ENCODE measurements at places on chromosomes 11 and 22.
A peak's percentile ranks its signal among the peaks of the same experiment; 100 is the strongest.

GRCh38 chr11:40241524-40242051 is 1217.9 kb downstream of the LRRC4C start:
- no peak for DNase-seq

DNA sequence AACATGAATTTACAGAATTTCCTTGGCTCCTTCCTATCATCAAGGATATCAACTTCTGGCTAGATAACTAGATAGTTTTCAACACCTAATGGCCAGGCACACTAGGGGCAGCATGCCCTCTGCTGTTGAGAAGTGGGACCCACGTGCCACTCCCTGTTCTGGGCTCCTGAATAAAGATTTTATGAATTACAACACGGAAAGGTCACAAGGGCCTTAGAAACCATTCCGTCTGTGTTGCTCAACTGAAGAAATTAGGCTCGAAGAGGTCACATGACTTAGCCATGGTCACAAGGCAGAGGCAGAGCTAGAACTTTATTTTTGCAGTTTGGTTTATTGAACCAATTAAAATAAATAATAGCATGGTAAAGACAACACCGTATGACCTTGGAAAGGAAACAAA is 36.0 kb downstream of the PRCP start:
- DNase-seq: no peak

GRCh38 chr11:95104856-95105255 is 15.2 kb downstream of the ENDOD1 start:
- DNase-seq: no peak

DNA sequence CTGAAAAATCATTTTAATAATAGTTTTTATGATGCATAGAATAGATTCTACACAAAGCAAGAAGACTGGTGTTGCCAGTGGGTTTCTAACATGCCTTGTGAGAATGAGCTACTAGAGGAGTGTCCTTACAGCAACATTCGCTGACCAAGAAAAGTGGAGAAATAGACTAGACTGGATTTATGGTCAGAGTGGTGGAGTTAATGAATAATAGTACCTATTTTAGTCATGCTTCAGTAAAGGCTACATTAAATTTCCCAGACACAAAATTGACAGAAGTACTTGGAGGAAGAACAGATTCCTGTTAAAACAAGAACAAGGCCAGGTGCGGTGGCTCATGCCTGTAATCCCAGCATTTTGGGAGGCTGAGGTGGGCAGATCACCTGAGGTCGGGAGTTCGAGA is 539.2 kb downstream of the ETS1 start:
- no peak for DNase-seq

DNA sequence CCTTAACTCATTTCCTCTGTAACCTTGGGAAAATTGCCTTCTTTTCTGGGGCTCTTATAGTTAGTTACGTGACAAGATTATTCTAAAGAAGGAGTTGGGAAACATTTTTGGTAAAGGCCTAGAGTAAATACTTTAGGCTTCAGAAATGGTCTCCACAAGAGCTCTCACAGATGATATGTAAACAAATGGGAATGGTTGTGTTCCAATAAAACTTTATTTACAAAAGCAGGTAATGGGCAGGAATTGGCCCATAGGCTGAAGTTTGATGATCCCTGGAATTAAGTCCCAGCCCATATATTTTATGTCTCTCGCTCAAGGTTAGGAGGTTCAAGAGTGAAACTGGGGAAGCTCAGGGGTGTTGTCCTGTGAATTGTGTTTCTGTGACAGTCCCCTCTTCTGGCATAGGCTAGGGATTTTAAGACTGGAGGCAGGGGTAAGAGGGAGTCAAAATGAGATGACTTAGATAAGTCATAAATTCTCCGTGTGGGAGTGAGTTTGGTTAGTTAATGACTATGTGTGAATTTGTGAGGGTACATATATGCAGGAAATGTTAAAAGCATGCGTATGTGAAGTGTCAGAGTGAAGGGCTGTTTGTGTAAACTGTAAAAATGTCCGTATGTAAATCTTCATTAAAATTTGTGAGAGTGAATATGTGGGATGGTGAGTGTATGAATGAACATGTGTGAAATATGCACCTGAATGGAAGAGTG is 7.4 kb upstream of the OR52B4 start:
- no peak for DNase-seq

DNA sequence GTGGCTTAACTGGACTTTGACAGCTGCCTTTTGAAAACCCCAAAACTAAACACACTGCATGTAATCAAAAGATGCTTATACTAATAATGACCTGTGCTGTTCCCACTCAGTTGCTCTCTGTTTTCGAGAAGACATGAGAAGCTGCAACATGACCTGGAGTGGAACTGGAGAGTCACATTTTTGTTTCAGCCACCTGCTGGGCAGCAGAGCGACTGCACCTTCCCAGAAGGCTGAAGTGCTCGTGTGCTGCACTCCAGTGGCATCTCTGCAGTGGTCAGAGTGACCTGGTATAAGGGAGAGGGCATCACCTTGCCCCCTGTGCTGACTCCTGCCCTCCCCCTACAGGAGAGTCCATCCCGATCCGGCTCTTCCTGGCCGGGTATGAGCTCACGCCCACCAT is 8.6 kb downstream of the THYN1 start:
- no peak for DNase-seq

DNA sequence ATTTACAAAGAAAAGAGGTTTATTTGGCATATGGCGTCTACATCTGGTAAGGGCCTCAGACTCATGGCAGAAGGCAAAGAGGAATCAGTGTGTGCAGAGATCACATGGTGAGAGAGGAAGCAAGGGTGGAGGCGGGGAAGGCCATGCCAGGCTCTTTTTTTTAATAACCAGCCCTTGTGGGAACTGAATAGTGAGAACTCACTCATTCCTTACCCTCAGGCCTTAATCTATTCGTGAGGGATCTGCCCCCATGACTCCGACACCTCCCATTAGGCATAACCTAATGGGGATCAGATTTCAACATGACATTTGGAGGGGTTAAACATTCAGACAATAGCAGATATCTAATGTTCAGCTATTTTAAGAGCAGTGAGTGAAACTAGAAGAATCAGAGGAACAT is 55.7 kb downstream of the ATM start:
- DNase-seq: no peak

DNA sequence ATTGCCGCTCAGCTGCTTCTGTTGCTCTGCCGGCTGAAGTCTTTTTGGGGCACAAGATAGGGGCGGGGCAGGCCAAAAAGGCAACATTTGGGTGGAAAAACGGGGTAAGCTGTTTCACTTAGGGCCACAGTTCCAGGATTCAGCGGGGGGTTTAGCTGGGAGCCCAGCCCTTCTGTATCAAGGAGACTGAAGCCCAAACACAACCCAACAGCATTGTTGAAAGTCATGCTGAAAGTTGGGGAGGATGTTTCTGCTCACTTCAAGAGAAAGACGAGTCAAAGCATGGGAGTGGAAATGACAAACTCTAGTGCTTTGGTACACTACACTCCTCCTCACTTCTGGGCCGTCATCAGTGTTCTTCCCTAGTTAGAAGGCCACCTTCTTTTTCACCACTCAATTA is 56.1 kb upstream of the GNAZ start:
- DNase-seq: no peak

DNA sequence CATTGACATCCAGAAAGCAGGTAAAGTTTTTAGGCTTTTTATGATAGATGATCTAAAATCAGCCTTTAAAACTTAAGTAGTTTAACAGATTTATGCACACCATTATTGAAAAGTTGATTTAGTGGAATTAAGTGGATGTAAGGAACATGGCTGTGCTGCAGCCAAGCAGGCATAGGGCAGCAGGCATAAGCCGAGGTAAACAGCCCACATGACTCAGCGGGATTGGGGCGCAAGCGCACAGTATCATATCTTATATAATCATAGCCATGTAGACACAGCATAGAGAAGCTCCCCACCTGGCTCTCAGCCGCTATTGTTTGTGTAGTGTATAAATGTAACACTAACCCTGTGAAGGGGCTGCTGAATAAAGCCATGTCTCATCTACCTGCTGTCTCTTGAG is 157.5 kb downstream of the WNT11 start:
- DNase-seq: no peak

GRCh38 chr11:60756307-60757032 is at the start of gene MS4A15:
Gene MS4A15, plus strand, starts transcription at chr11:60756867. Its CDS starts 6,867 bp downstream, at chr11:60763734.
- DNase-seq: no peak

GRCh38 chr11:132471466-132471865 is 1060.8 kb downstream of the OPCML start:
- no peak for DNase-seq

- no peak for DNase-seq
Observed at GRCh38 chr11:122085712-122086111, 30.3 kb downstream of the BLID start.

GRCh38 chr11:60972182-60973030 is 926 bp downstream of the CD6 start:
- DNase-seq: no peak

DNA sequence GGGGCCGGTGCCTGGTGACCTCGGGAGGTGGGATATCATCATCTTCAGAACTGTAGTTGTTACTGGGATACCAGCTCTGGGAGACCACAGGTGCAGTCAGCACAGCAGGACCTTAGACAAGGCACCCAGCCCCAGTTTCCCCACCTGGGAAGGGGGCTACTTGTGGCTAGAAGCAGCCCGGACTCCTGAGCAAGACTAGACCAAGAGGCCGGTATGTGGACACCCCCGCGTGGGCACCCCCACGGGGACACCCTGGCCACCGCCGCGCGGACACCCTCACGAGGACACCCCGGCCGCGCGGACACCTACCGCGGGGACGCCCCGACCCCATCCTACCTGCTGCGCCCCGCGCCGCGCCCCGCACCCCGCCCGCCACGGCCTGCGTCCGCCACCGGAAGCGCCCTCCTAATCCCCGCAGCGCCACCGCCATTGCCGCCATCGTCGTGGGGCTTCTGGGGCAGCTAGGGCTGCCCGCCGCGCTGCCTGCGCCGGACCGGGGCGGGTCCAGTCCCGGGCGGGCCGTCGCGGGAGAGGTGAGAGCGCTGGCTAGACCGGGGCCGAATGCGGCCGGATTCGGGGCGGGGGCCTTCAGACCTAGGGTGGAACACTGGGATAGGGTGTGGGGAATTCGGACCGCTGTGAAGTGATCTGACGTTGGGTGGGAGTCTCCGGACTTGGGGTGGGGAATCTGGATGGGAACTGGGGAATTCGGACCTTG is at the start of the genes COMT and TXNRD2:
Gene COMT, plus strand, starts transcription at position 408 of the 718 bp plus-strand sequence. CDS start 20,755 bp downstream, outside the sequence.
Gene TXNRD2, minus strand, starts transcription at position 454 of the 718 bp plus-strand sequence. Its CDS starts 15 bp downstream, at position 439.
- no peak for DNase-seq

- peak; percentile 80 for DNase-seq
Observed at GRCh38 chr11:43358801-43359421, at the start of gene TTC17. Gene TTC17, plus strand, starts transcription at chr11:43358920. Its CDS starts 35 bp downstream, at chr11:43358955.

DNA sequence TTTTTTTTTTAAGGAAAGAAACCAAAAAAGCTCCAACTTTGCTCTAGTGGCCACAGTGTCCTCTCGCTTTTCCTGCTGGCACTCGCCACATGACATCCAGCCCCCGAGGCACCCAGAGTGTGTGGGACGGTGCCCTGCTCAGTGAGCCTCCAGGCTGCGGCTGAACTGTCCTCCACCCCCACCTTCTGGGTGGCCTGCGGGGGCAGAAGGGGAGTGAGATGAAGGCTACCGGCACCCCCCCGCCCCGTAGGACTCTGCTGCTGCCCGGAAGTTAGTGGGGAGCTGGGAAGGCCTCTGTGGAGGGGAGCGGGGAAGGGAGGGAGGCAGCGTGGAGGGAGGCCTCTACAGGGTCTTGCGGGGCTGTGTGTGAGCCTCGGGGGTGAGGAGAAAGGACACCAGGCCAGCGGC is 264.4 kb downstream of the CTTN start:
- no peak for DNase-seq

- no peak for DNase-seq
Observed at GRCh38 chr22:37187552-37187890, 526 bp downstream of the C1QTNF6 start.

DNA sequence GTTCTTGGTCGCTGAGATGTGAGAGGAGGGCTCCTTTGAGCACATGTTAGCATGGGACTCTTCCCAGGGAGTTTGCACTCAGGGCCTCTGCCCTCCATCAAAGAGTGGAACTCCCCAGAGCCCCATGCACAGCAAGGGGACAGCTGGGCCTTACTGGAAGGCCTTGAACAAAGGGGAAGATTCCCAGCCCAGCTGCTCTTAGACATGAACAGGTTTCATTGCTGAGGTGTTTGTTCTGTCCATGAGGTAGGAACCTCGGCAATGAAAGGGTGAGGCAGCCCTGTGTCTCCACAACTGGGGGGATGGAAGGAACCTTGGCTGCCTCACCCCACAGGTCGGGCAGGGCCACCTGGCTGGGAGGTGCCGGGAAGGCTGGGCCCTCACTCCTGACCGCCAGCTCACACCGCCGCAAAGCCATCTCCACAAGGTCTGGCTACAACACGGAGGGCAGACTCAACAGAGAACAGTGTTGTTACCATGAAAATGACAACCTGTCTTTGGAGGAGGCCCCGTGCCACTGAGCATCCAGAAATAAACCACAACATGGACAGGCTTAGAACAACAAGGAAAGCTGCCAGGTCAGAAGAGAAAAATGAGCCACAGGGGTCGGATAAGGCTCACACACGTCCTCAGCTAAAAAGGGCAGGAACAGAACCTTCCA is 3.2 kb downstream of the DERL3 start:
- DNase-seq: no peak

DNA sequence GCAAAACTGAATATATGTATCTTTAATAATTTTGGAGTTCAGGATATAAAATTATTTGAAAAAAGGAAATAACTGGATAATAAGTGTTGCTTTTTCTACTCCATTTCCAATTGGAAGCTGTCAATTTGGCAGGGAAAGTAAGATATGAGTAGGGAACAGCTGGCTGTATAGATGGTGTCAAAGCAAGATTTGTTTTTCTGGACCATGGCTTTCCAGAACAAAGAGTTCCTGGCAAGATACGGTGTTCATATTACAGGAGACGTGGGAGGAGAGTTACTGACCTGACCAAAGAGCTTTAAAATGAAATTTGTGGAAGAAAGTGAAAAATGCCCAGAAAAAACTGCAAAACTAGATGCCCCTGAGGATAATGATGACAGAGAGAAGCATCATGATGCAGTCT is 442.7 kb upstream of the KIRREL3 start:
- DNase-seq: no peak

DNA sequence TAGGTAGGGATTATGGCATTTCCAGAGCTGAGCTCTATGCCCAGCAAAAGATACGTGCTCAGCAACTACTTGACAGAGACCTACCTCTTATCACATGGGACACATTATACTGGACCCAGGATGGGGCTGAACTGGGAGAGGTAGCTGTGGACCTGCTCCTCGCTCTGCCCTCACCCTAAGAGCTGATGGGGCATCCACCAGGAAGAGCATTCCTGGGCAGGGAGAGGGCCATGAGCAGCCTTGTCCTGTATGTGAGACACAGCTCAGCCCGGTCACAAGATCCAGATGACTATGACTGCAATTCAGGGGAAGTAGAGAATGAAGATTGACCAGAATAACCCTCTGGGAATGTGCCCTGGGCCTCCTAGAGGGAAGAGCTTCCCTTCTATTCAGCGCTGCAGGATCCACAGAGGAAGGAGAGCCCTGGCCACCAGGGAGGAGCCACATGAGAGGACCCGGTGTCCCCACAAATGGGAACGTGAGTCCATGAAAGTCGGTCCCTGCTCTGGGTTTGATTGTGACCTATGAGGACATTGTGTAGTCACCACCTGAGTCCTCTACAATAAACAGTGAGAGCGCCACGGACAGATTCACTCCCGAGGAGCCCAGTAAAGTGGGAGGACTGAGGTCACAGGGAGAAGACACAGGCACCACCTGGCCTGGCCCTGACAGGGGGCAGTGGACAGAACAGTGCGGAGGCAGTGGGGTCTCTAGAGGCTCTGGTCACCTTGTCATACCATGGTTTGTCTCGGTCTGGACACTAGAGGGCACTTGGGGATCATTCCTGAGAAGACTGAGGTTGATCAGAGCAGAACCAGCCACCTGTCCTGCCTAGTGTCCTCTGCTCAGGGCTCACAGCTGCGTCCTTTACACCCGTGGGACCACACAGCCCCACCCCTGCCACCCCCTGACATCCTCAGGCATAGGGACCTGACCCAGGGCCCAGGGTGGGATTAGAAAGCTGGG is 99.5 kb downstream of the ZNF280B start:
- no peak for DNase-seq

- no peak for DNase-seq
Observed at GRCh38 chr11:31477528-31478222, 31.7 kb downstream of the IMMP1L start.

All from urinary bladder (tissue), 4 donors.